ENCODE measurements at places on chromosomes 7 and 10.

DNA sequence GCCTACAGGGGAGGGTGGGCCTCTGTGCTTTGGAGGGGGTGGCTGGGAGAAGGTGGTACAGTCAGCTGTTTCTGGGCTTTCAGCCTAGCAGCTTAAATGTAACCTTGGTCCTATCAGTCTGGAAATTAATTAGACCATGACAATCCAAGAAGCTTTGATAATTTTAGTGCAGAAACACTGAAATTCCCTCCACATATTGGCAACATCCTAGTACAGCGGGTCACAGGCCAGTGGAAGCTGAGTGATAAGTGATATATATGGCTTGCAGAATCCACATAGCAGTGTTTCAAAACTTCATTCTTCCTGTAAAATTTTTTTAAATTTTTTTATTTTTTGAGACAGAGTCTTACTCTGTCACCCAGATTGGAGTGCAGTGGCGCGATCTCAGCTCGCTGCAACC is 212.6 kb downstream of the TYW1 start:
- DNase-seq, result no peak

DNA sequence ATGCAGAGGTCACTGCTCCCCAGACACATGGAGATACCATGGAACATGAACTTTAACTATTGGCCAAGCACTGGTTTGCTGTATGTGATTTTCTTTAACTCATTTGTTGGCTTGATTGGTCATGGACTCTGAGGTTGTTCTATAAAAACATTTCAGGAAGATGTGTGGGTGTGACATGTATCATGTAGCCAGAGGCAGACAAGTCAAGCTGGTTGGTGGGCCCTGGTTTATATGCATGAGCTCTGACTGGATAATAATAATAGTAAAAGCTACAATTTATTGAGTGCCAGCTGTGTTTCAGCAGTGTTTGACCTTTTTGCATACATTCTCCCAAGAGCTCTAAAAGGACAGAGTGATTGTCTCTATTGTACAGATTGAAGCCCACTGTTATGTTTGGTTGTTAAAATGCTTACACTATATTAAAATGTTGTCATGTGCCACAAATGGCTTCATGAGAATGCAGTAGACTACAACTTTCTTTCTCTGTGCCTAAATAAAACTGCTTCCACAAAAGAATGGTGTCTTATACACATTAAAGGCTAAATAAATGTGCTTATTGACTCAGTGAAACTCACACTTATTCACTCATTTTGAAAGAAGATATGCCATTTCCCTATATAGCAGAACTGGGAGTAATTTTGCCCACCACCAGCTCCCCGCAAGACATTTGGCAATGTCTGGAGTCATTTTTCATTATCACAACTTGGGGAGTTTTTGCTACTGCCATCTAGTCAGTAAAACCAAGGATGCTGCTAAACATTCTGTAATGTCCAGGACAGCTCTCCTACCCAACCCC is 243.6 kb upstream of the NFE2L3 start:
- no peak for DNase-seq

DNA sequence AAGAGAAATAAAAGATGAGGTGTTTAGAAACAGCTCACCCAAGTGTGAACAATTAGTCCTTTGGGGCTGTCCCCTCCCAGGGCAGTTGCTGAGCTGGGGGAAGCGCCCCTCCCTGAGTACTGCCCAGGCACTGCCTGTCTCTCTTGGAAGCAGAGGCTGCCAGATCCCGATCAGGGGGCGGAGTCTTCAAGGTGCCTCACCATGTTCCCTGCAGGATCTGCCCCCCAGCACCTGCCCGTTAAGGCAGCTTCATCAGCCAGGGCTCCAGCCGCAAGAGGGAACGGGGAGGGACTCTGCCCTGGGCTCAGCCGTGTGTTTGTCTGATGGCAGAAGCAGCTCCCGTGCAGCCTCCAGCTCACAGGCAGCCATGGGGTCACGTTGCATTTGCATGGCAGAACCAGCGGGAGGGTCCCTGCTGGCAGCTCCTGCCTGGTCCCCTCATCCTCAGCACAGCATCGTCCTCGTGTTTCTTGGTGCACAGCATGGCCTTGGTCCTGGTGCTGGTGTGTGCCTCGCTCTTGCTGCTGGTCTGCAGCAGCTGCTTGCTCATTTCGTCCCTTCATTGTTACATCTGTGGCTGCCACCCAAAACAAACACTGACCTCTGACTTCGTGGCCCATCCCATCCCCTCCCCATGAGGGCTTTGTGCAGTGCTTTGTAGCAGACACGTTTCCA is 10.7 kb upstream of the DPYSL4 start:
- DNase-seq, result peak; percentile 80

DNA sequence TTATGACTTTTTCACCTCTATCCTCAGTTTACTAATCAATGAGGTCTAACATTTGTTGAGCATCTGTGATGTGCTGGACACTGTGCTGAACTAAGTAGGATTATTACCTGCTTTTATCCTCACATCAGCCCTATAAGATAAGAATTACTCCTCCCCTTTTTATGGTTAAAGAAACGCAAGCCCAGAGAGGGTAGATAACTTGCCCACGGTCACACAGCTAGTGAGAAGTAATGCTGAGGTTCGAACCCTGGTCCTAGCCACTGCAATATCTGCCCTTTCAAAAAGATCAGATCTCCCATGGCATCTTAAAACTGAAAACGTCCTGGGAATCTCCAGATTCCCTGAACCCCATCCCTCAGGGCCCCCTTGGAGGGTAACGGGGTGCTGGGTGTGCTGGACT is 118.3 kb downstream of the C10orf105 start:
- DNase-seq, result no peak

DNA sequence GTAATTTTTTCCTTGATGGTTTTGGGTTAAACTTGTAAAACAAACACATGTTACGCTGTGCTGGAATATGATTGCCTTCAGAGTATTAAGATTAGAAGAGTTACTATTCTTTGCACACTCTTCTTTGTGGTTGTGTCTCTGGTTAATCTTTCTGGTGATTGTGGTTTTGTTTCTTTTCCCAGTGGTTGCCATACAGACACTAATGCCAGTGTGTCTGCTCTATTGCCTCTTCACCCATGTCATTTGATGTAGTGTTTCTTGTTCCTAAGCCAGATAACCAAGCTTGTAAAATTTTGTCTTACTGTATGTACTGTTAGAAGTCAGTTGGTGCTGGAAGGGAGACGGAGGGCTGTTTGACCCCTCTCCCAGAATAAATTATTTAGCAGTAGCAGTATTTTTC is 124.8 kb downstream of the PHTF2 start:
- no peak for DNase-seq

- DNase-seq, result no peak
These were observed 18.5 kb downstream of the TRUB1 start for GRCh38 chr10:114956466-114956865.

DNA sequence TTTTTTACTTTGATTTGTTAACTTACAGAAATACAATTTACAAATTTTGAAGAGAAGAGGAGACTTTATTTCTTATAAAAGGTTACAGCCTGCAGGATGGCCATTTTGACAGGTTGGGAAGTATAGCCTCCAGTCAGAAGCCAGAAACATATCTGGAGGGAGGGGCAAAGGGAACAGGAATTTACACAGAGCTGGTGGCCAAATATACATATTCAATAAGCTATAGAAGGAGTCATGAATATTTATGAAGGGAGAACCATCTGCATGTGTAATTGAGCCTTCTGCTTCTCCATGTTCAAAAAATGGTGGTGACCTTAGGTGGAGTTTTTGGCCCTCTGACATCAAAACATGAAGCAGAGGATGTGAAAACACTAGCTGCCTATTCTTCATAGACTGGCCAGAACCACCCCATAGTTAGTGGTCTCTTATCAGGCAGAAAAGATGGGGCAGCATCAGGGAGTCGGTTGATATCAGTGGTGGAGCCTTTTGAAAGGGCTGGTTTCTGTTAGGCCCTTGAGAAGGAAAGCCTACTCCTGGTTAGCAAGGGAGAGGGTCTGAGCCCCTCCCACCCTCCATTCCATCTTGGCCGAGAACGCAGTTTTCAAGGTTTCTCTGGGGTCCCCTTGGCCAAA is 57.2 kb downstream of the ENTPD1 start:
- DNase-seq, result no peak

DNA sequence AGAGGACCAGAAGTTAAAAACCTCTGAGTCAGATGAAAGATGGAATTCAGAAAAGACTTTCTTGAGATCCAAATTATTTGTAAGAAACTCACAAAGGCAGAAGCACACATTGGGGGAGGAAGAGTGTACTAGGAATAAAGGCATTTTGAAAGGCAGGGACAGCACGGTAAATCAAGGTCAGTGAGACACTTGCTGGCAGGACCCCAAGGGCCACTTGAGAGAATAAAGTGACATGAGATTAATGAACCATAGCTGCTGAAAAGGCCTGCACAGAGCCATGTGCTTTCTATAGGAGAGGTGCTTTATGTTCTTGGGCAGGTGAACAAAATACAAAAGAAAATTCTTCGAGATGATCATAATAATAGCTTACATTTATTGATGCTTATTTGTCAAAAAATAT is 929.9 kb upstream of the MBL2 start:
- no peak for DNase-seq

DNA sequence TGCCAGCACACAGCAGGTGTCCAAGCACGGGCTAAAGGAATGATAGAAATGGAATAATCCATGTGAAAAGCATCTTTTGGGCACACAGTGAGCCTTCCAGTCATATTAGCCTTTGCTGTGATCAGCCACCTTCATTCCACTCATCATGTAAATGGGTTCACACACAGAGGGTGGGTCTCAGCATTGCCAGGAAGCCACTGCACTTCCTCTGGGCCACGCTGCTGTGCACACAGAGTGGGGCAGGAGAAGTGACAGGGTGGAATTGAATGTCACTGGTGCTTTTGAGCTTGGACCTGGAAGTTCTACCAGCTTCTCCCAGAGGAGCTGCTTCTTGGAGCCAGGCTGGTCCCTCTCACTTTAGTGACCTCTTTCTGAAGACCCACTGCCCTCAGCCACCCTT is 203.5 kb downstream of the USP6NL start:
- no peak for DNase-seq

DNA sequence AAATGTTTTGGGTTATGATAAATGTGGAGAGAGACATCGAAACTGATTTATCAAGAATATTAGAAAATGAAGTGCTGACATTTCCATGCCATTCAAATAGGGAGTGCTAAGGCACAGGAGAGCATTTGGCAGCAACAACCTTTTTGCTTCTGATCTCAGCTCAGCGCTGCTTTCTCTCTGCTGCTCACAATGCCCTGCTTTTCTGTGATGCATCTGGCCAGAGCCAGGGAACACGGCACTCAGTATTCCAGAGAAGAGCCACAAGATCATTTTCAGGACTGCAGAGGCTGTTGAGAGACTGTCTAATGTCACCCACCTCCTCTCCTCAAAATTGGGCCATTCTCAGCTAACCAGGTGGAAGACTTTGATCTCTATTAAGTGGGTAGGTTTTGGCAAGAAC is 28.1 kb downstream of the INSYN2A start:
- DNase-seq, result no peak

DNA sequence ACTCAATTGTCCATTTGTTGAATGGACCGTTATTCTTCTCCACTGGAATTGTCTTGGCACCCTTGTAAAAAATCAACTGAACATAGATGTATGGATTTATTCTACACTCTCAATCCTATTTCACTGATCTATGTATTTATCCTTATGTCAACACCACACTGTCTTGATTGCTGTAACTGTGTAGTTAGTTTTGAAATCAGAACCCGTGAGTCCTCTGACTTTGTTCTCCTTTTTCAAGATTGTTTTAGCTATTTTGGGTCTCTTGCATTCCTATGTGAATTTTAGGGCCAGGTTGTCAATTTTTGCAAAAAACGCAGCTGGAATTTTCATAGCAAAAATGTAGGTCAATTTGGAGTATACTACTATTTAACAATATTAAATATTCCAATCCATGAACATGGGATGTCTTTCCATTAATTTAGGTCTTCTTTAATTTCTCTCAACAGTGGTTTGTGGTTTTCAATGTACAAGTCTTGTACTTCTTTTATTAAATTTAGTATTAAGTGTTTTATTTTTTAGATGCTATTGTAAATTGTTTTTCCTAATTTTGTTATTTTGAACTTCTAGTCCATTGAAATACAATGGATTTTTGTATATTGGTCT is 10.0 kb downstream of the CAMK2B start:
- no peak for DNase-seq

- no peak for DNase-seq
These were observed 7.0 kb upstream of the IGFBP1 start for GRCh38 chr7:45881280-45881758.

GRCh38 chr10:89662596-89662995 is 17.6 kb upstream of the PANK1 start:
- no peak for DNase-seq

DNA sequence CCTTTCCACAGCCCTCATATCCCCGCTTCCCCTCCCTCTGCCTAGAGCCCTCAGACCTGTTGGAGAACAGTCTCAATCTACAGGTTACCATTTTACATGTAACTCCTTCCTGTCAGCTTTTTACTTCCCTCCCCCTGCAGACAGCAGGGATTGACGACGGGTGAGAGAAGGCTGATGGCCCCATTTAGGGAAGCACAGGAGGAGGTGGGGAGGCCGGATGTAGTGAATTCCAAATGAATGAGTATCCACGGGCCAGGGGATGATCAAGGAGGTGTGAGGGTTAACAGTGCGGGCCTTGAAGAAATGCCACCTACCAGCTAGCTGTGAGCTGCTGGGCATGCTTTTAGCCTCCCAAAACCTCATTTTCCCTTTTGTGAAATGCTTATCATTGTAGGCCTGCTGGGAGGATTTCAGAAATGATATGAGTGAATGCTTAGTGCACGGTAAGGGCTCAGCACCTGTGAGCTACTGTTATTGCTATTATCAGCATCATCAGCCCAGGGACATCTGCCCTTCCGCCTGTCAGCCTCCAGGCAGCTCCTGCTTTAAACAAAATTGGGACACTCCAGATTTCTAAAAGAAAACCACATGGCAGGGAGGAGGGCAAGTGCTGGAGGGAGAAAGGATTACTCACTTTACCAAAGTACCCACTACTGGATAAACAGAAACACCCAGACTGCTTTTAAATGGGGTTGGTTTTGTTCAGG is 6.5 kb upstream of the NANOS1 start:
- no peak for DNase-seq

GRCh38 chr7:116809636-116810266 is 52.6 kb upstream of the CAPZA2 start:
- DNase-seq, result no peak

DNA sequence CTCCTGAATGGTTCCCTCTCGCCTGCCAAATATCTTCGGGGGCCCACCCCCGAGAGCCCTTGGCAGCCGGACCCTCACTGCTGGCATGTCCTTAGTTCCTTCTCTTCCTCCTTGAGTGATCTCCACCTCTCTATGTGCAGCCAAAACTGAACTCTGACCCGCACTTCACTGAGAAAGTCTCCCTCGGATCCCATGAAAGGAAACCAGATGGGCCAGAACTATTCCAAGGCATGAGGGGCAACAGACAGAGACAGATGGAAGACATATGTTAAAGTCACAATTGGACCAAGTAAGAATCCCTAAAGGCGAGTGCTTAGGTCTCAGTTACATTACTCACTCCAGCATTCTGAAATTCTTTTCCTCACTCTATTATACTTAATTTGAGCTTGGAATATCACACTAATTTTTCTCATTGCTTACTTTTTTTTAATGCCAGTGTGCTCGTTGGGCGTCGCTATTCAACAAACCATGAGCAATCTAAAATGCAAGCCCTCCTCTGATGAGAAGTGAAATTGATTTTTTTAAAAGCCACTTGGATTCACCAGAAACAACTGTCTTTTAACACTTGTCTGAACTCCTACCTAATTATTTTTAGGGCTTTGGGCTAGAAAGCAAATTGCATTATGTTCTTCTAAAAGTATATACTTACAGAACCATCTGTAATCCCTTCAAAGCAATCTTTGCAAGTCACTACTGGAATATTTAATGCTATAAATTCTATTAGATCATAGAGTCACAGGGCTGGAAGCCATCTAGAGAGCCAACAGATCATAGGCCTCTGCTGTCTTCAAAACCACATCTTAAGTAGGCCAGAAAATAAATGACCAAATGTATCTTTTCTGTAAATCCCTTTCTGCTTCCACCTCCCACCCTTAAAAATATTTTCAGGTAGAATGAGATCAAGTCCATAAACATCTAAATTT is 43.3 kb upstream of the EZH2 start:
- DNase-seq, result no peak

Data from C1 segment of cervical spinal cord (tissue), 14 donors.